Stimulated activated CD4-positive, alpha-beta T cell treated with anti-CD3 and anti-CD28 coated beads, Interleukin-12 subunit alpha, Interleukin-12 subunit beta, amount 100 ng/mL, for 4 hours (primary cell): ENCODE measurements at places on chromosomes 16 and 17.

GRCh38 chr16:25107466-25107792 is 4.1 kb upstream of the LCMT1 start:
- DNase-seq, result no peak

DNA sequence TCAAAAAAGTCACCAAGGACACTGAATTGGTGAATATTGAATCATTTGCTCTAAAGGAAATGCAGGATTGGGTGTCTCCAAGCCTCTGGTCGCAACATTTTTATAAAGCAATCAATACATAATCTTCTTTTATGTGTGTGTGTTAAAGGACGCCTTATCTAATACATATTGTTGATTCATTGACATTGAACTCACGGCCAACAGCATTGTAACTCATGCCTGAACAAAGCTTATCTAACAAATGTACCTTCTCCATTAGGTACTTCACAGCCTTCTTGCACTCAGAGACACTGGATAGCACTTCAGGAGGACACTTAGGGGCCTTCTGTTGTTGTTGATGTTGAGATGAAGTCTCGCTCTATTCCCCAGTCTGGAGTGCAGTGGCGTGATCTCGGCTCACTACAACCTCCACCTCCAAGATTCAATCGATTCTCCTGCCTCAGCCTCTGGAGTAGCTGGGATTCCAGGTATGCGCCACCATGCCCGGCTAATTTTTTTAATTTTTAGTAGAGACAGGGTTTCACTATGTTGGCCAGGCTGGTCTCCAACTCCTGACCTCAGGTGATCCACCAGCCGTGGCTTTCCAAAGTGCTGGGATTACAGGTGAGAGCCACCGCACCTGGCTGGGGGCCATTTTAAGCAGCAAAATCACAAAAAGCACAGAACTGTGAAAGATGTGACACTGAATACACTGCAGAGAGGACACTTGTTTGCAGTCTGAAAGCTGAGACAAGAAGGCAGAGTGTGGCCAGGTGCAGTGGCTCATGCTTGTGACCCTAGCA is 13.2 kb upstream of the PDXDC1 start:
- DNase-seq, result no peak

- DNase-seq, result no peak
These were observed 1.1 kb upstream of the PHF23 start for GRCh38 chr17:7240375-7240774.

DNA sequence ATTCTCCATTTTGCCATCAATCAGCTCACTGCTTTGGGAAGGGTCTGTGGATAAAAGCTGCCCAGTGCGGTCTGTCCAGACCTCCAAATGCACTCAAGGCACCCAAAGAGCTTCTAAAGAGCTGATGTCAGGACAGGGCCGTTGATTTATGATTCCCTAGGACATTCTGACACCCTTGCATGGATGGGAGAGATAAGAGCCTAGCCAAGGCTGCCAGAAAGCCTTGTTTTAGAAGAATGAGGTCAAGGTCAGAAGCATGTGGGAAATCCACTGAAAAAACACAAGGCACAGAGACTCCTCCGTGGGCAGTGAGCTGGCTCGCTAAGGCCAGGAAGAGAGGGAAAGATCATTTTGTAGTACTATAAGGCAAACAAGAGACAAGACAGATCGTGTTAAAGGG is 214.0 kb downstream of the CDH11 start:
- no peak for DNase-seq

GRCh38 chr17:4657678-4658077 is 16.2 kb upstream of the ALOX15 start:
- DNase-seq, result no peak

GRCh38 chr16:87570938-87571867 is 31.1 kb upstream of the JPH3 start:
- no peak for DNase-seq

DNA sequence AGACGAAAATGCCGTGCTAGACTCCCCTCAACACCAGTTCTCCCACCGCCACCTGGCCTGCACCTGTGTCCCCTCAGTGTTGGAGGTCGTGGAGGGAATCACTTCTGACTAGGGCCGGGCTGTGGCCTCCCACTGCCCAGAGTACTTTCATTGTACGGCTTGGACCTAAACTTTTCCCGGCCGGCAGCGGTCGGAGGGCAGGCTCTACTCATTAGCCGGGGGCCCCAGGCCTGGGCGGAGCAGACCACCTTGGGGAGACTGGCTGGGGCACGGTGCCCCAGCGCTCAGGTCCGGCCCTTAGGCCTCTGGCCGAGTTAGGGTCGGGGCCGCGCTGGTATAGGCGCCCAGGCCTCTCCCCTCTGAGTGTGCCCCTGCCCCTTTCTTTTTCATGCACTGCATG is 639 bp downstream of the CLDN6 start:
- no peak for DNase-seq

GRCh38 chr17:72646176-72646575 is 446.3 kb downstream of the SLC39A11 start:
- no peak for DNase-seq

DNA sequence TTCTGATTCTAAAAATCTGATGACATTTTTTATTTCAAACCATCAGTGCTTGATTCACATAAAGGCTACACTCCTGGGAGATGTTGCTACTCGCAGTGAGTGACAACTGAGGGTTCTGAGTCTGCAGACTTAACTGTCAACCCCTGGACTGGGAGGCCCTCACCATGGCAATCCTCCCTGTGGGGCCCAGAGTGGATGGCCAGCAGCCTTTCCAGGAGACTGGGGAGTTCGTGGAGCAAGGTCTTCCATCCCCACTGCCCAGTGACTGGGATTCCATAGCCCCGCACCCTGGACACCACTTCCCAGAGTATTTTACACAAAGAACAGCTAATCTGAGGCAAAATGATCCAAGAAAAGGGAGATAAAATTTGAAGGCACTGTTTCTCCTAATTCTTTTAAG is 59.3 kb downstream of the CREBBP start:
- DNase-seq, result no peak

GRCh38 chr17:37382056-37382455 is 6.3 kb downstream of the C17orf78 start:
- DNase-seq, result no peak

DNA sequence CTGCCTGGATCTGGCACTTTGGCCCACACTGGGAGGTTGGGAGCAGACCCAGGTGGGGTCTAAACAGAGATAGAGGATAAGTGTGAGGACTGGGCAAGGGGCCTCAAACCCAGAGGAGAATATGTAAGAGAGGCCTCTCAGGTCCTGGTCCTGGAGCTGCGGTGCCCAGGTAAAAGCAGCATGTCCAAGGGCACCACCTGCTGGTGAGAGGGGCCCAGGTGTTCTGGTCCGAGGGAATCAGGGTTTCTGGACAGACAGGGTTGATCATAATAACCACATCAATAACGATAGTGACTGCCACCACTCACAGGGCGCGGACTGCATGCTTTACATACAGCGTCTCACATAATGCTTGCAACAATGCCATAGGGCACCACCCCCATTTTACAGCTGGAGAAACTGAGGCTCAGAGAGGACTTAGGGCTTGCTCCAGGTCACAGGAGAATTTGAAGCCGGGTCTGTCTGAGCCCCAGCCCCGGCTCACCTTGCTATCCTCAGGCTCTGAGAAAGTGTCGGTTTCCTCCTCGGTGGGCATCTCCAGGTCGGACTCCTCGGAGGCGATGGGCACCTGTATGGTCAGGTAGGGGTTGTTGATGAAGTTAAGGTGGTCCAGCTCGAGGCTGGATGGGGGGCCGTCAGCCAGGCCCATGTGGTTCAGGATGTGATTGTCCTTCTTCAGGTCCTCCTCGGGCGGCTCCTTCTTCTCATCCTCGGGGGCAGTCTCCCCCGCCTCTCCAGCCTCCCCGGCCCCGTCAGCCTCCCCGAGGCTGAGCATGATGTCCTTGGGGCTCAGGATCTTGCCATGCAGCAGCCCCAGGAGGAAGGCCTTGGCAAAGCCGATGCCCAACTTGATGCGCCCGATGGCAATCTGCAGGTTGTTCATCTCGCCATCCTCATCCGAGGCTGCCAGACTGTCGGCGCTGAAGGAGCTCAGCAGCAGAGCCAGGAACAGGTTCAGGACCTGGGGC is 19.1 kb upstream of the CD79B start:
- no peak for DNase-seq

DNA sequence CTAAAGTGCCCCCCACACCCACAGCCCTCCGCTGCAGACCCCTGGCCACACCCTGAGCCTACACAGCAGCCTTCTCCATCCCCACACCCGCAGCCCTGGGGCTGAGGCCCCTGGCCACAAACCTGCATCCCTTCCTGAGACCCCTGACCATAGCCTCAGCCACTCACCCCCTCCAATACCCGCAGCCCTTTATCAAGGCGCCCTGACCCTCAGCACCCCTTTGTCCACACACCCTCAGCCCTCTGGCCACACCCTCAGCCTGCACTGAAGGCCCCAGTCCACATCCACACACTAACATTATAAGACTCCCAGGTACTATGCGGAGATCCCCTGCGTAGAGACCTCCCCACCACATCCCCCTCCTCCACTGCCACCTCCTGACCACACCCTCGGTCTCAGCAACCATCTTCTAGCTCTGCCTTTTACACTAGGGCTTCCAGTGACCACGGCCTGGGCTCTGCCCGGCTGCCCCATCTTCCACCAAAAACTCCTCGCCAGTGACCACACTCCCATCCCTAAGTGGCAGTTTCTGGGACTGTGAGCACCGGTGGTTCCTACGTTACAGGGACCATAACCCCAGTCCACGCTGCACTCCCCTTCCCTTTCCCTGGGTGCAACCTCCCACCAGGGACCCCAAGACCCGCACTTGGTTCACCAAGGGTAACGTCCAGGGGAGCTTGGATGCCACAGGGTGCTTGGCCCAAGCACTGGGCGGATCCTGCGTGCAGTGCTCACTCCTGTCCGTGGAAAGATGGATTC is 818 bp downstream of the TPPP3 start:
- no peak for DNase-seq

DNA sequence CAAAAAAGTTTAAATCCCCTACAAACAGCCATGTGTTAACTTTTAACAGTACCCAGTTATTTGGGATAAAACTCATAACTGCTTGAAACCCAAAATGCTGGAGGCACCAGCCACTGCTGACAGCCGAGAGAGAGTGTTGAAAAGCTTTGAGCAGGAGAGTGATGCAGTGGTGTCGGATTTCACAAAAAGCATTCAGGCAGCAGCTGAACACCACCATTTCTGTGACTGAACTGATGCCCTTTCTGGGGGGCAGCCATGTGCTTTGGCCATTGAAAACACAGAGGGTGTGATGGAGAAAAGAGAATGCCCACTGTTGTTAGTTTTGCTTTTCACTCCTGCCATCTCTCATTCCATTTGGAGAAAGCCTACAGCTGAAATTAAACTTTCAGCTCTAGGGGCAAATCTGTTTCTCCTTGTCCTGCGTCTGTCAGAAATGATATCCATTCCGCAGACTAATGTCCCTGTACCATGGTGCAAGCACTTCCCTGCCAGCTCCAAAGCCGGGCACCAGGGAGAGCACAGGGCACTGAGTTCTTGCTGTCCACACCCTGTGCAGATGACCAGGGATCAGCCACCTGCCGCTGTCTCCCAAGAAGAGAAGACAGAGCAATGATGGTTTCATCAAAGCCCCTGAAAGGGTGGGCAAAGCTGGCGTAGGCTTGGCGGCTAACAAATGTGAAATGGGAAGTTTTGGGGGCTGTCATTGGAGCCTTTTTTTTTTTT is 16.6 kb upstream of the MLYCD start:
- DNase-seq, result no peak

DNA sequence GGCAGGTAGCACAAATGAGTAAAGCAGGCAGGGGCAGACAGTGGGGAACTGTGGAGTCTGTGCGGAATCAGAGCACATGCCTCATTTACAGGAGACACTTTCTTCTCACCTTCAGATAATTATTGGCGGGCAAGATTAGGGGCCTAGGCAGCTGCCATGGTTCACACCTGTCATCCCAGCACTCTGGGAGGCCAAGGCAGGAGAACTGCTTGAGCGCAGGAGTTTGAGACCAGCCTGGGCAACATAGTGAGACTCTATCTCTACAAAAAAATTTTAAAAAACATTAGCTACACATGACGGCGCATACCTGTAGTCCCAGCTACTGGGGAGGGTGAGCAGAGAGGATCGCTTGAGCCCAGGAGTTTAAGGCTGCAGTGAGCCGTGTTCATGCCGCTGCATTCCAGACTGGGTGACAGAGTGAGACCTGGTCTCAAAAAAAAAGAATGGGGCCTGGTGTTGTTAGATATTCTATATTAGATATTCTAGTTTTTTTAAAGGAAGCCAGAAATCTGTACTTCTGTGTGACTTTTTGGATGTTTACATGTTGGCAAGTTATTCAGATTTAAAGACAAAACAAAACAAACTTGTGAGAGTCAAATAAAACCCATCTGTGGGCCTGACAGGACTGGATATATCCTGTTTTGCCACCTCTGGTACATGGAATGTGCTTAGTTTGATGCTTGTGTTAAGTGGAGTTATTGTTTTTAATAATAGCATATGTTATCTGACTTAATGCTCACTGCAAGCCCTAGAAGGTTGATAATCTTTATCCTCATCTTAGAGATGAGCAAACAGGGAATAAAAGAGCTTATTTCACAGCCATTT is 4.9 kb upstream of the LPCAT2 start:
- no peak for DNase-seq

DNA sequence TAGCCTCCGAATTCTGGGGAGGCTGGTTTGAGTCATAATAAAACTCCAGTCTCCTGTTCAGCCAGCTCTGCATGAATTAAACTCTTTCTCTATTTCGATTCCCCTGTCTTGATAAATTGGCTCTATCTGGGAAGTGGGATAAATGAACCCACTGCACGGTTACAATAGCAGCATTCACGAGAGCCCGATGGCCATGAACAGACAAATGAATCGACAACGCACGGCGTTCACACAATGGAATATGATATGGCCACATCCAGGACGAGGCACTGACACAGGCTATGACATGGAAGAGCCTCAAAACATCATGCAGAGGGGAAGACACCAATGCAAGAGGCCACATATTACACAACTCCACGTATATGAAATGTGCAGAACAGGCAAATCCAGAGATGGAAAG is 5.6 kb upstream of the CARD14 start:
- DNase-seq, result no peak

DNA sequence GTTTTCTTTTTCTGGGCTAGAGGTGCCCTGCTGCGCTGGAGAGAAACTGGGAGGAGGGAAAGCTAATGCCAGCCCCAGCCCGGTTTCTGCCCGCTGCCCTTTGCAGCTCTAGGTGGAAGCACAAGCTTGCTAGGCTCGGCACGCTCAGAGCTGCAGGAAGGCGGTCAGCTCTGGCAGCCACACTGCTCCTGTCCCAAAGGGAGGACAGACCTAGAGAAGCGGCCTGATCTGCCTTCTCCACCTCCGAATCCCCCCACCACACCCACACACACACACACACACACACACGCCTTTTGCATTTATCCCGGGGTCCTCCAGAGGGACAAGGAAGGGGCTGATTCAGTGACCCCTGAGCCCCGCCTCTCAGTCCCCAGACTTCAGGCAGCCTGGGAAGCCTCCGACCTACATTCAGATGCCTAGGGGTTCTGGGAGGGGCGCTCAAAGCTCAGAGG is 418.1 kb downstream of the SOX9 start:
- no peak for DNase-seq
